ENCODE measurements at places on chromosomes 4 and X. TPM values are rescaled to one million over a fixed set of nuclear protein-coding genes. Genes with fewer than 3 reads are reported as not detected.

DNA sequence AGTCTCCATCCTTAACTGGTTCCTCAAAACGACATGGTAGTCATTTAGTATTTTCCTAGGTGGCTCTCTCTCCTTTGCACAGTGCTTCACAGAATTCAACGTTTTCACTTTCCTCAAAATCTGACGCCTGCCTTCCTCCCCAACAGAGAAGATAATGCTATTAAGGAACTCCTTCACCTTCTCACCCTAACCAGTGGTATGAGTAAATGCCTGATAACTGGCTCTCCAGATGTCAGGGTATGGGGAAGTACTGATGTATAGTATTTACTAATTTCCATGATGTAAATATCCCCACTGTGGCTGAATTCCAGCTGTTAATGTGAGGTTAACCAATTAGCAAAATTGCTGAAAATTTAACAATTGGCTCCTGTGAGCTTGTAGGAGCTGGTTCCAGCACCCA, 28.8 kb upstream of the NSUN7 start:
- H3K4me1 ChIP-seq = peaks cover 22% of the 10 kb centered on the region
- no peaks in the 10 kb centered on the region for H3K27me3 ChIP-seq
- DNase-seq = no peak
- H3K27ac ChIP-seq = peak overlapping the region; percentile 48

- H3K4me1 ChIP-seq = peaks cover 4% of the 10 kb centered on the region
- no peak for DNase-seq
- H3K36me3 ChIP-seq = no peaks in the 10 kb centered on the region
Measured at GRCh38 chrX:43559644-43560043, 96.5 kb upstream of the MAOA start.

The SLC4A4 gene
- 27.2 TPM for total RNA-seq

The HTR2C gene
- total RNA-seq = 0.71 TPM

DNA sequence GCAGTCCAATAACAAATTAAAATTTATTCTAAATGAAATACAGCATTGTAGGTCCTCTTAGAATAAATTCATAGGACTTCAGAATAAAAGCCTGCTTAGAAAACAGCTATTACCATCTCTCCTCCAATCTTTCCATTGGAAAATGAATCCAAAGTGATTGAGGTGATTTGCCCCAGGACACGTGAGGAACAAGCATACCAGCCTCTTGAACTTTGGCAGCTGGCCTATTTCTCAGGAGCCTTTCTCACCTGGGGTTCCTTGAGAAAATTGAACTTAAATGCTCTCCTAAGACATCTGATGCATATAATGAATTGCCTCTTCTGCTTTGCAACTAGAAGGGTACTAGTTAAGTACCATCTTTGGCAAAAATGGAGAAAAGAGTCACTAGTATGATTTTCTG, 13.5 kb downstream of the ARHGAP24 start:
- no peaks in the 10 kb centered on the region for H3K27me3 ChIP-seq
- no peaks in the 10 kb centered on the region for H3K36me3 ChIP-seq
- no peak overlapping the region for H3K4me3 ChIP-seq
- no peak overlapping the region for H3K27ac ChIP-seq
- no peak for DNase-seq
- peaks cover 6% of the 10 kb centered on the region for H3K4me1 ChIP-seq

The NSUN7 gene
- 12.3 TPM for total RNA-seq

The COX7B gene
- total RNA-seq = 245 TPM

The CAPN6 gene
- total RNA-seq = 7.8 TPM

DNA sequence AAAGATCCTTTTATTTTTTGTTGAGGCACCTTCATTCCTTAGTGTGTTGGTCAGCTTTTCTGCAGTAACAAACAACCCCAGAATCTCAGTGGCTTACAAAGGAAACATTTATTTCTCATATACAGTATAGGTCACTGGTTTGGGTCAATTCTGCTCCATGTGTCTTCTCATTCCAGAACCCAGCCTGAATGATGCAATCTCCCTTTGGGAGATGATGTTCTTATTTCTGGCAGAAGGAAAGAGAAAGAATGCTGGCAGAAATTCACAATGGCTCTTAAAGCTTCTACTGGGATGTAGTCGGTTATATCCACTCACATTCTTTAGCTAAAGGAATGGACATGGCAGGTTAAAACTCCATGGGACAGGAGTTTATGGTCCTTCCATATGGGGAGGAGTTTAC, 42.3 kb downstream of the IDS start:
- no peaks in the 10 kb centered on the region for H3K27me3 ChIP-seq
- no peak overlapping the region for H3K27ac ChIP-seq
- peaks cover 3% of the 10 kb centered on the region for H3K36me3 ChIP-seq
- H3K4me3 ChIP-seq = no peak overlapping the region
- no peak for DNase-seq

The USP26 gene
- not detected for total RNA-seq

The VSIG4 gene
- total RNA-seq = not detected

DNA sequence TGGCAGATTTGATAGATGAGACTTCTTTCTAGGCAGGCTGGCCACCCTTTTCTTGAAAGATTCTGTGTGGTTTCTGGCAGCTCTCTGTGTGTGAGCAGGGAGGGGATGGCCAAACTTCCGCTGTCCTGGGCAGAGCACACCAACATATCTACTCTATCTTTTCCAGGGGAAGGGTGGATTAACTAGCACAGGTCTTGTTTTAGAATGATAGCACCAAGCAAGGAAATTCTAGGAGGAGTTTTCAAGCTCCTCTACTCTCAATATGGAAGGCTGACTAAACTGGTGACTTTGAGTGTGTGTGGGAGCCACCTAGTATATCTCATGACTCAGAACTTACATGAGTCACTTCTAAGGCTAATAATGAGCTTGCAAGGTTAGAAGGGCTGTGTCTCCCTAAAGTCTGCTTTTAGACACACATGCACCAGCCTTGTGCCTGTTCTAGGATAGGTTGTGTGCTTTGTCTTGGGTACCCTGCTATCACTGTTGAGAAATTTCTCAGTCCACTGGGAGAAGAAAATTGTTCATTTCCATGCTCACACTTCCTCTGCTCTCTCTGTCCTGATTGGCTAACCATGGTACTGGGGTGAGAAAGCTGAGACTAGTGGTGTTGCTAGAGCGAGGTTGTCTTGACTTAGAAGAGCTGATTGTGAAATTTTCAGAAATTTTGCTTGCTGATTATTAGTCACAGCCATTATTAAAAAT, 72.9 kb downstream of the YIPF6 start:
- no peak overlapping the region for H3K27ac ChIP-seq
- no peaks in the 10 kb centered on the region for H3K36me3 ChIP-seq
- no peak overlapping the region for H3K4me3 ChIP-seq
- no peaks in the 10 kb centered on the region for H3K4me1 ChIP-seq

- peaks cover 76% of the 10 kb centered on the region for H3K27me3 ChIP-seq
- H3K4me1 ChIP-seq = peaks cover 4% of the 10 kb centered on the region
- no peak for DNase-seq
- peaks cover 3% of the 10 kb centered on the region for H3K36me3 ChIP-seq
- no peak overlapping the region for H3K27ac ChIP-seq
- H3K4me3 ChIP-seq = no peak overlapping the region
Measured at GRCh38 chr4:84479663-84480062, 19.4 kb downstream of the NKX6-1 start.

DNA sequence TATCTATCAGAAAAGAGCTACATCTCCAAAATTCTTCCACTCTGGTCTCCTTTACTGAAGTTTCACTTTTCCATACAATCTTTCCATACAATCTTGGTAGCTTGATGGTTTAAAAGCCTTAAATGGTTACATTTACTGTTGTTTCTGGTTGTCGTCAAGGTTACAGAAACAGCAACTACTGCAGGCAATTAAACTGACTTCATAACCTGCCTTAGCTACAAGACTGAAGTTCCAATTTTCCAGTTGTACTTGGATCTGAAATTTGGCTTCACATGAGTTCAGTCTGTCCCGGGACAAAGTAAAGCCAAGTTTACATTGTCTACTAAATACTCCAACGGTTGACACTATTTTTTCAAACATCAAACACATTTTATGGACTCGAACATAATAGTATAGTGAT, 326.4 kb downstream of the ANKRD50 start:
- no peak for DNase-seq
- H3K27ac ChIP-seq = no peak overlapping the region
- peaks cover 5% of the 10 kb centered on the region for H3K4me1 ChIP-seq

- H3K27ac ChIP-seq = peak overlapping the region; percentile 97
- peaks cover 22% of the 10 kb centered on the region for H3K4me1 ChIP-seq
- H3K36me3 ChIP-seq = no peaks in the 10 kb centered on the region
- H3K27me3 ChIP-seq = no peaks in the 10 kb centered on the region
- peak overlapping the region; percentile 67 for H3K4me3 ChIP-seq
- no peak for DNase-seq
Measured at GRCh38 chrX:22134681-22135080, 102.6 kb downstream of the PHEX start.

DNA sequence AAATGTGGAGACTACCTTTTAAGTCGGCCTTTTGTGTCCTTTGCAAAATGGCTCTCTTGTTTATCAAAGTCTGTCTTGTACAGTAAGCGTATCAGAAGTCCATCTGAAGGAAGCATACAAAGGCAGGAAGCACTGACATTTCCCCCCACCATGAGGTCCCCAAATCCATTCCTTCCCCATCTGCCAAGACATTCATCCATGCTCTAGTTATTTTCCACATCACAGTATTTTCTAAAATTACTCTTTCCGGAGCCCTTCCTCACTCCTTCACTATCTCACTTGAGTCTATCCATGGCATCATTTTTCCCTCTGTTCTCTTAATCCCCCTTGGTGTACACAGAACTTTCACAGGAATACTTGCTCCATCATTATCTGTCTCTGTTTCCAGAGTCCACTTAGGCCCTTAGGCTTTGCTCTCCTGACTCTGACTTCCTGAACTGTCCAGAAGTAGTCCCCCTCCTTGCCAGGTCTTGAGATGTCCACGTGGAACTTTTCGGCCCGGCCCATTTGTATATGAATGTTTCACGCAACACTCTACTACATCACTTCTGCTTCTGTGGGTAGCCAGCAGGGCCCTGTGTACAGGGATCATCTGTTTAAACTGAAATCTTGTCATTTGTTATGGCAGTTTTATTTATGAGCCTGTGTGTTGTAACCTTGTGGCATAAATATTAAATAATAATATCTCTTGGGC, 2.1 kb downstream of the SEL1L3 start:
- H3K4me3 ChIP-seq = peak overlapping the region; percentile 52
- no peak for DNase-seq
- H3K4me1 ChIP-seq = peaks cover 25% of the 10 kb centered on the region
- peaks cover 12% of the 10 kb centered on the region for H3K36me3 ChIP-seq
- H3K27ac ChIP-seq = no peak overlapping the region
- peaks cover 52% of the 10 kb centered on the region for H3K27me3 ChIP-seq

The RBM41 gene
- total RNA-seq = 22.9 TPM

The NXT2 gene
- 13.4 TPM for total RNA-seq

DNA sequence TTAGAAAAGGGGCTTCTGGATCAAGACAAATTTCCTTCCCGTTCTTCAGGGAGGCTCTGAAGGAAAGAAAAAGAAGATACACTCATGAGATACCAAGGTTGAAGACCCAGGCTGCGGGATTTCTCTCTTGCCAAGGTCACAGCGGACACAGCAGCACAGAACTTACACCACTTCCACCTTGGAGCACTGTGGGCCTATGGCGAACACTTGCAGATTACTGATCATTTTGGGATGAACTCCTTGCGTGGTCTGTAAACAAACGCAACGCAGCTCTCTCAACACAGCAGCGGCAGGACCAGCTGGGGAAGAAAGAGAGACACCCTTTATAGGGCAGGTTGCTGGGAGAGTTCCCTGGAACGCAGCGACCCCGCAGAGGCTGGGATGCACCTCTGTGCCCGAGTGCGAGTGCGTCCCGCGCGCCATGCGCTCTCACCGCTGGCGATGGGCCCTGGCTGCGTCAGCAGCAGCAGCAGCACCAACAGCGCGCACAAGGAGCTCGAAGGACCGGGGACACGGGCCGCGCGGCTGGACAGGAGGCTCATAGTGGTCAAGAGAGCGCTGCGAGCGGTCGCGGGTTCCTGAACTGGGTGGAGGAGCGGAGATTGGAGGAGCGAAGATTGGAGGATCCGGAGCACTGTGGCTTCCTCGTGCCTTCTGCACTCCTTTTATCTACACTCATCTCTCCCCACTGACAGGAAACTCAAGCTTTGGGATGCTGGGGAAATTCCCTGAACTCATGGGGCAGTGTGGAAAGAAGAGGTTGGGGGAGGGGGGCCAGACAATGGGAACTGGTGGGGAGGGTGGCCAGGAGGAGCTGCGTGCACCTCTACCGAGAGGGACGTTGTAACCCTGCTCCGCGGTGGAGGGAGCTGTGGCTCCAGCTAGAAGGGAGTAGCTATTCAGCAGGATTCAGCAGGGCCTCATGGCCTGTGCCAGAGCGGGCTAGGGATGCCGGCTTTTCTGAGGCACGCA, at the start of gene CXCL5:
Gene CXCL5, minus strand, starts transcription at position 638 of the 972 bp plus-strand sequence. Its CDS starts 96 bp downstream, at position 542.
- no peak for DNase-seq
- H3K4me3 ChIP-seq = peak within 1 kb of the TSS; percentile 87
- peaks cover 9% of the 10 kb centered on the region for H3K4me1 ChIP-seq
- H3K27ac ChIP-seq = peak within 1 kb of the TSS; percentile 23
- peaks cover 56% of the 10 kb centered on the region for H3K27me3 ChIP-seq

The FAM114A1 gene
- total RNA-seq = 33.9 TPM

GRCh38 chrX:20263474-20263873, 3.2 kb downstream of the RPS6KA3 start:
- H3K27ac ChIP-seq = peak overlapping the region; percentile 56
- no peaks in the 10 kb centered on the region for H3K27me3 ChIP-seq
- H3K4me3 ChIP-seq = peak overlapping the region; percentile 81
- peaks cover 8% of the 10 kb centered on the region for H3K4me1 ChIP-seq
- DNase-seq = no peak
- no peaks in the 10 kb centered on the region for H3K36me3 ChIP-seq

- no peak for DNase-seq
- no peaks in the 10 kb centered on the region for H3K36me3 ChIP-seq
- H3K27ac ChIP-seq = no peak overlapping the region
- H3K27me3 ChIP-seq = no peaks in the 10 kb centered on the region
Measured at GRCh38 chr4:177005674-177006230, 213.0 kb upstream of the VEGFC start.

GRCh38 chrX:104310090-104310489, 55.4 kb upstream of the ESX1 start:
- no peak overlapping the region for H3K27ac ChIP-seq
- H3K36me3 ChIP-seq = no peaks in the 10 kb centered on the region
- peaks cover 7% of the 10 kb centered on the region for H3K4me1 ChIP-seq
- peak overlapping the region; percentile 28 for H3K4me3 ChIP-seq
- no peak for DNase-seq

The USP51 gene
- total RNA-seq = 3.5 TPM

DNA sequence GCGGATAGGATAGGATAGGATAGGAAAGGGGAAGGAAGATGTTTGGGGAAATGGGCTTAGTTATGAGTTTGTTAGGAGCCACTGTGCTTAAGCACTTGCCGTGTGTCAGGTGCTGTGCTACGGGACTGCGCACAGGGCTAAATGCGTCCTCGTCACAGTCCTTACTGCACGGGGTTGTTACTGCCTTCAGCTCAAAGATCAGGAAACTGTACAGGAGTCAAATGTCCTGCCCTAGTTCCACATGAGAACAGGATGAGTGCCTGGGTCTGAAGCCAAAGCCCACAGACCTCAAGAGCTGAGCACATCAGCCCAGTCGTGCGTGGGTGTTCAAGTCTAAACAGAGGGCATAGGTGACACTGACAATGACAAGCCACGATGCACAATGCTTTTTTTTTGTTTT, 15.0 kb downstream of the ACSL1 start:
- H3K27ac ChIP-seq = no peak overlapping the region
- no peak overlapping the region for H3K4me3 ChIP-seq
- peaks cover 7% of the 10 kb centered on the region for H3K27me3 ChIP-seq
- H3K36me3 ChIP-seq = no peaks in the 10 kb centered on the region
- peaks cover 57% of the 10 kb centered on the region for H3K4me1 ChIP-seq

The PLXNB3 gene
- total RNA-seq = 1.4 TPM

The KLHL13 gene
- 5.2 TPM for total RNA-seq

Data from type B pancreatic cell (in vitro differentiated cells).